T-helper 17 cell (primary cell): ENCODE measurements at places on chromosomes 2 and 18.
A peak's percentile ranks its signal among the peaks of the same experiment; 100 is the strongest.

GRCh38 chr2:191922736-191923651, 76.1 kb upstream of the CAVIN2 start:
- H3K4me1 ChIP-seq: no peaks in the 10 kb centered on the region
- peaks cover 33% of the 10 kb centered on the region for H3K27me3 ChIP-seq
- DNase-seq: no peak
- H3K4me3 ChIP-seq: no peak overlapping the region

DNA sequence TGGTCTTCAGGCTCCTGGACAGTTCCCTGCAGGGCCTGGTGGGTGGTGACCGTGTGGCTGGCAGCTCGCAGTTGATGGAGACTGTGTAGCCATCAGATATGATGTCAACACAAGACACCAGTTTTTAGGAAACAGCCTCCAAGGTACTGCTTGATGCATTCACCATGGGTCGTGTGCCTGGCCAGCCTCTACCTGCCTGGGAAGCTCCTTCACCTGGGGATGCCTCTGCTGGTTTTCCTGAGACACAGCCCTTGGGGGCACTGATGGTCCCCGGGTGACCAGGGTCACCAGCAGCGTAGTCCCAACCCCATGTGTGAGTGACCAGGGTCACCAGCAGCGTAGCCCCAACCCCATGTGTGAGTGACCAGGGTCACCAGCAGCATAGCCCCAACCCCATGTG, 33.6 kb upstream of the KCNG2 start:
- no peaks in the 10 kb centered on the region for H3K27me3 ChIP-seq
- H3K4me3 ChIP-seq: no peak overlapping the region
- no peak for DNase-seq
- H3K27ac ChIP-seq: no peak overlapping the region
- no peaks in the 10 kb centered on the region for H3K36me3 ChIP-seq

GRCh38 chr2:1947316-1947715, 203.0 kb upstream of the PXDN start:
- no peaks in the 10 kb centered on the region for H3K4me1 ChIP-seq
- H3K4me3 ChIP-seq: no peak overlapping the region
- no peak for DNase-seq
- no peaks in the 10 kb centered on the region for H3K36me3 ChIP-seq

DNA sequence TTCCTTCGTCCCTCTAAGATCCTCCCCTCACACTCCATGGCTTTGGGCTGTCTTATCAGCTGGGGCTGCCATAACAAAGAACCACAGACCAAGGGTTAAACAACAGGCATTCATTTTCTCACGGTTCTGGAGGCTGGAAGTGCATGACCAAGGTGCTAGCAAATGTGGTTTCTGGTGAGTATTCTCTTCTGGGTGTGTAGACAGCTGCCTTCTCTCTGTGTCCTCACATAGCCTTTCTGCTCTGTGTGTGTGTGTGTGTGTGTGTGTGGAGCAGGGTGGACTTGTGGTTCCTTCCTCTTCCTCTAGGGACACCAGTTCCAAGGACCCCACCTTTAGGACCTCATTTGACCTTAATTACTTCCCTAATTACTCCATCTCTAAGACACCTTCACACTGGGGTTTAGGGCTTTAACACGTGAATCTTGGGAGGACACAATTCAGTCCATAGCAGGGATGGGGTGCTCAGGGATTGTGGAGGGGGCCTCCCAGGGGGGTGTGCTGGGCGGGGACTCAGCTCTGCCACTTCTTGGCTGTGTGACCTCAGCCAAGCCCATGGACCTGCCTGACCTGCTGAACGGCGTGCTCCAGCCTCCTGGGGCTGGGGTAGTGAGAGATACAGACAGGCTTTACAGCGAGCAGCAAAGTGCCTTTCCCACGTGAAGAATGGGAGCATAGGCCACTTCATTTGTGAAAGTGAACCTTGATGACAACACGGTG, 38.0 kb downstream of the ACKR3 start:
- no peak overlapping the region for H3K4me3 ChIP-seq
- peaks cover 12% of the 10 kb centered on the region for H3K4me1 ChIP-seq
- DNase-seq: no peak
- peaks cover 62% of the 10 kb centered on the region for H3K27me3 ChIP-seq
- H3K27ac ChIP-seq: no peak overlapping the region

- peak overlapping the region; percentile 84 for H3K4me3 ChIP-seq
- peaks cover 22% of the 10 kb centered on the region for H3K36me3 ChIP-seq
- H3K27ac ChIP-seq: peak overlapping the region; percentile 100
- no peaks in the 10 kb centered on the region for H3K27me3 ChIP-seq
- H3K4me1 ChIP-seq: peaks cover 57% of the 10 kb centered on the region
Measured at GRCh38 chr2:106144621-106145331, 49.3 kb downstream of the UXS1 start.

DNA sequence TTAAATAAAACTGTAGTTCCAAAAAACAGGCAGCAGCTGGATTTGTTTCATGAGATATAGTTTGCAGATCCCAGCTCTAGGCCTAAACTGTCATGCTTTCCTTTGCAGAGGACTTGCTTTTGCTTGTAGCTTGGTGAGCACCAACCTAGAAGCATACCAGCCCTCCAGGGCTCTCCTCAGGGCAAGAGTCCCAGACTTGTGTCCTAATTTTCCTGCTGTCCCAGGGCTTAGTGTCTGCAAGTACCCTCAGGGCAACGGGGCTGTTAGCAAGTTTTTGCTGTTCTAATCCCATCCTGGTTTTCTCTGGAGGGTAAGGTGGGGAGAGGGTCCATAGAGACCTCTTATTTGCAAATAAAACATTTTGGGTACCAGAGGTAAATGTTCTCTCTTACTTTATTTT, 59.5 kb downstream of the TMEM17 start:
- no peaks in the 10 kb centered on the region for H3K36me3 ChIP-seq
- H3K4me1 ChIP-seq: no peaks in the 10 kb centered on the region
- H3K27ac ChIP-seq: no peak overlapping the region
- H3K4me3 ChIP-seq: no peak overlapping the region
- H3K27me3 ChIP-seq: peaks cover 33% of the 10 kb centered on the region

GRCh38 chr2:216770717-216771116, 75.4 kb upstream of the IGFBP5 start:
- no peak overlapping the region for H3K4me3 ChIP-seq
- no peak overlapping the region for H3K27ac ChIP-seq
- H3K27me3 ChIP-seq: peaks cover 30% of the 10 kb centered on the region
- H3K36me3 ChIP-seq: peaks cover 3% of the 10 kb centered on the region
- H3K4me1 ChIP-seq: peaks cover 2% of the 10 kb centered on the region

DNA sequence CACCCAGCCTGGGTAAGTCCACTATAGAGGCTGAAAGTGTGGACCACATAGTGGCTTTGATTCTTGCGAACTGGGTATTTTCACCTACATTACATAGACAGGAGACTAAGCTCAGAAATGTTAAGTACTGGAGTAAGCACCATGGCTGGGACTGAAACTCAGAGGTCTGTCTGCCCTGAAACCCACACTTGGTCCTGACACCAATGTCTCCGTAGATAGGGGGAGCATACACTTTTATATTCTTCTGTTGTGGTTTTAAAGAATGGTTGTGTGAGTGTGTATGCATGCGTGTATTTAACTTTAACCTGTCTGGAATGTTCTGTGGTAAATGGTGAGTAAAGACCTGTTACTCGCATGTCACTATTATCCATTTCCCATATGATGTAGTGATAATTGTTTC, 10.3 kb upstream of the NPPC start:
- H3K27ac ChIP-seq: no peak overlapping the region
- H3K4me3 ChIP-seq: no peak overlapping the region
- no peaks in the 10 kb centered on the region for H3K4me1 ChIP-seq
- no peaks in the 10 kb centered on the region for H3K36me3 ChIP-seq
- no peak for DNase-seq
- peaks cover 18% of the 10 kb centered on the region for H3K27me3 ChIP-seq

GRCh38 chr2:66547887-66548286, 113.0 kb downstream of the MEIS1 start:
- no peak overlapping the region for H3K27ac ChIP-seq
- no peak overlapping the region for H3K4me3 ChIP-seq
- no peak for DNase-seq
- H3K36me3 ChIP-seq: no peaks in the 10 kb centered on the region

DNA sequence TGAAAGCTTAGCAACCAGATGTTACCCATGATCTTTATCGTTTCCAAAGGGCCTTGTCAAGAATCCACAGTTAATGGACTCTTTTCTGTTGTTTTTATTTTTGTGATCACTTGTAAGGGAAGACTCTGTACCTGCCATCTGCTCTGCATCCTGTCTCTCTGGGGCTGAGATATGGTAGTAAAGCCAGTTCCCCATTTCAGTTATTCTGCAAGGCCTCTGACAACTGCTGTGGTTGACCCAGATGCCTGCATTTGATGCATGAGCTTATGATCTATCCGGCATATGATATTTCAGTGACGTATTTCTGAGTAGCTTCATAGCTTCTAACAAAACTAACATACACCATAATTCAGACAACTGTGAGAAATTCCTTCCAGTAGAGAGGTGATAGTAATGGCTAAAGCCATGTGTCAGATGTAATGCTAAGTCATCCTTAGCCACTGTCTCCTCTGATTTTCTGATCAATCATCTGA, 105.1 kb downstream of the TPO start:
- H3K4me3 ChIP-seq: peak overlapping the region; percentile 83
- no peaks in the 10 kb centered on the region for H3K27me3 ChIP-seq
- H3K36me3 ChIP-seq: peaks cover 3% of the 10 kb centered on the region
- H3K4me1 ChIP-seq: peaks cover 42% of the 10 kb centered on the region
- no peak for DNase-seq

DNA sequence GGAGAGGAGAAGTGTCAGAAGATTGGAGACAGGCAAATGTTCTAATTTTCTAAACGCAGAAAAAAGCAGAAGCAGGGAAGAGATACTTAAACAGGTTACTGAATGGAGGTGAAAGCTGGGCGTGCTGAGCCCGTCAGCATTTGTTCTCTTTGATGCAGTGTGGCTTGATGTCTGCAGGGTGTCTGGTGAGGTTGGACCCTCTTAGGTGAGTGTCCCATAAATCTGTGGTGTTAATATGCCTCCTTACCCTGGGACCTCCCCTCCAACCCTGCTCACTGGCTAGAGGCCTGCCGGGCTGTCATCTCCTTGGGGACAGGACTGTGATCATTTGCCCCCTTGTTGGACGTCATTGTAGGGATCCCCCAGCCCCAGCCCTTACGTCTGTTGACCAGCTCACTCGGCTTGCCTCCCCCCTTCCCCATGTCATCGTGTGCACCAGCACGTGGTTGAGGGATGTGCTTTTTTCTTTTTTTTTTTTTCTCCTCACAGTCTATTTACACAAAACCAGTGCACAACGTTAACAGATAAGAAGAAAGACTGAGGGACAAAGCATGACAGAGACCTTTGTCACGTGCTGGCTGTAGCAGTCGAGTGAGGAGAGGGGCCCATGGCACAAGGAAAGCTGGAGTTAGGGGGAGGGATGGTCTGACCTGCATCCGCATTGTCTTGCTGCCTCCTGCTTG, 56.4 kb downstream of the NCK2 start:
- no peaks in the 10 kb centered on the region for H3K27me3 ChIP-seq
- peak overlapping the region; percentile 93 for H3K27ac ChIP-seq
- H3K4me3 ChIP-seq: peak overlapping the region; percentile 49

DNA sequence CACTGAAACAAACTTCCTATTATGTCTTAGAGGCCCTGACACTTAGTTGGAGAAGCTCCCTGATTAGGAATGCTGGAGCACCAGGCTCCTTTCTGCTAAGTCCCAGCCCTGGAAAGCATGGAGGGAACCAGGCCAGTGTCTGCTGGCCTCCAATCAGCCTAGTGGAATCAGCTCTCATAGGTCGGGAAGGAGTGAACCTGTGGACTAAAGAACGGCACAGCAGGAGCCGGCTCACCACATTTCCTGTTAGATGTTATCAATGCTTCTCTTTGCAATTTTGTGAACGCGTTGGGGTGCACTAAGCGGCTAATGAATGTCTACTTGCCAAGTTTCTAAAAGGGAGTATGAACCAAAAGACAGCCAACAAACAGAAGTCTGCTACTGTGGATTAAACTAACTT, 296.6 kb downstream of the NAPG start:
- peaks cover 4% of the 10 kb centered on the region for H3K36me3 ChIP-seq
- peaks cover 4% of the 10 kb centered on the region for H3K4me1 ChIP-seq
- DNase-seq: no peak
- H3K4me3 ChIP-seq: no peak overlapping the region

- no peak overlapping the region for H3K27ac ChIP-seq
- peaks cover 4% of the 10 kb centered on the region for H3K36me3 ChIP-seq
- DNase-seq: no peak
- H3K4me3 ChIP-seq: no peak overlapping the region
- H3K27me3 ChIP-seq: peaks cover 66% of the 10 kb centered on the region
Measured at GRCh38 chr2:98118161-98118560, 31.2 kb downstream of the VWA3B start.

GRCh38 chr2:39875182-39875913, 96.3 kb upstream of the THUMPD2 start:
- H3K36me3 ChIP-seq: no peaks in the 10 kb centered on the region
- no peak for DNase-seq
- H3K27ac ChIP-seq: no peak overlapping the region
- H3K27me3 ChIP-seq: peaks cover 14% of the 10 kb centered on the region
- H3K4me3 ChIP-seq: no peak overlapping the region

DNA sequence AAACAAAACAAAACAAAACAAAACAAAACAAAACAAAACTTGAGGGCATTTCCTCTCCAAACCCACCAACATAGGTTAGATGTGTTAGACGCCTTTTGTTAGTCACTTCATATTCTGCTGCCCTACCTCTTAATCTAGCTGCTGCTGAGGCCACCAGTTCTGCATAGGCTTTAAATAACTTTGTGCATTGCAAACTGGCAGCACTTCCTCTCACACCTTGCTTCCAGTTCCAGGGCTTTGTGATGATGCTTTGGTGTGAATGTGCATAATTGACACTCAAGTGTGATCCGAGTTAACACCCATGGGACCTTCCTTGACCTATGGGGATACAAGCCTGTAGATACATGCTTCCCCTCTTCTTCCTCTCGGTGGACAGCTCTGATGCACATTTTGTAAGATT, 2.3 kb upstream of the SERPINB11 start:
- no peak overlapping the region for H3K27ac ChIP-seq
- no peak for DNase-seq
- no peak overlapping the region for H3K4me3 ChIP-seq
- no peaks in the 10 kb centered on the region for H3K36me3 ChIP-seq

DNA sequence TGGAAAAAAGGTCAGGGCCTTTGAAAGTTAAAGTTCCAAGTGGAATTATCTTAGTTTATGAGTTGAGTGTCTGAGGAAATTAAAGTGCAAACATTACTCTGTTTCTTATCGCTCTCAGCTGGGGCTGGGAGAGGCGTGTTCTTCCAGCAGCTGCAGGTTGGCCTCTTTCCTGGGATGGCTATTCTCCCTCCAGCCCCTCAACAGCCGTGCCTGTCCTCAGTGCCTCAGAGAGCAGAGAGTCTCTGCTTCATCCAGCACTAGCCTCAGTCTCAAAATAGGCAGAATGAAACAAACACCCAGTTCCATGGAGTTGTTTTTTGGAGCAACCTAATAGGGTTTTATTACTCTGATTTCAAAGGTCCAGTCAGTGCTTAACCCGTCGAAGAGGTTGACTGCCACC, 298.1 kb downstream of the GALR1 start:
- no peak overlapping the region for H3K4me3 ChIP-seq
- peaks cover 2% of the 10 kb centered on the region for H3K4me1 ChIP-seq
- no peaks in the 10 kb centered on the region for H3K36me3 ChIP-seq
- H3K27me3 ChIP-seq: peaks cover 28% of the 10 kb centered on the region

- H3K27ac ChIP-seq: no peak overlapping the region
- DNase-seq: no peak
- no peak overlapping the region for H3K4me3 ChIP-seq
- H3K4me1 ChIP-seq: no peaks in the 10 kb centered on the region
Measured at GRCh38 chr2:195823206-195823605, 166.2 kb downstream of the SLC39A10 start.
